ENCODE measurements at places on chromosomes 5 and 9. TPM values are rescaled to one million over a fixed set of nuclear protein-coding genes. Genes with fewer than 3 reads are reported as not detected.
A peak's percentile ranks its signal among the peaks of the same experiment; 100 is the strongest.

DNA sequence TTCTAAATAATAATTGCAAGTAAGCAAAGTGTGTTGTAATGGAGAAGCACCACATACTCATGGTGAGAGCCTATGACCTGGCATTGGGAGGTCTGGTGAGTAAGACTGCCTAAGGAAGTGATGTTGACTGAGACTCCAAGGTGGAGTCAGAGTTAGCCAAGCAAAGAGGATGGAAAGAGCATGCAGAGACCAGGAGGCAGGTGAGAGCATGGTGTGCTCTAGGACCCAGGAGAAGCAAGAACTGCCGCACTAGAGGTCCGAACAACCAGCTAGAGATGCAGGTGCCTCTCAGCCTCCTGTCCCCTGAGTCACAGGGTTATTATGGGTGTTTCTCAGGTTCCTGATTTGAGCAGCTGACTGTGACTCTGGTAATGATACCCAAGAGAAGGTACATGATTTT is 27.3 kb downstream of the ANP32B start:
- DNase-seq, result no peak

DNA sequence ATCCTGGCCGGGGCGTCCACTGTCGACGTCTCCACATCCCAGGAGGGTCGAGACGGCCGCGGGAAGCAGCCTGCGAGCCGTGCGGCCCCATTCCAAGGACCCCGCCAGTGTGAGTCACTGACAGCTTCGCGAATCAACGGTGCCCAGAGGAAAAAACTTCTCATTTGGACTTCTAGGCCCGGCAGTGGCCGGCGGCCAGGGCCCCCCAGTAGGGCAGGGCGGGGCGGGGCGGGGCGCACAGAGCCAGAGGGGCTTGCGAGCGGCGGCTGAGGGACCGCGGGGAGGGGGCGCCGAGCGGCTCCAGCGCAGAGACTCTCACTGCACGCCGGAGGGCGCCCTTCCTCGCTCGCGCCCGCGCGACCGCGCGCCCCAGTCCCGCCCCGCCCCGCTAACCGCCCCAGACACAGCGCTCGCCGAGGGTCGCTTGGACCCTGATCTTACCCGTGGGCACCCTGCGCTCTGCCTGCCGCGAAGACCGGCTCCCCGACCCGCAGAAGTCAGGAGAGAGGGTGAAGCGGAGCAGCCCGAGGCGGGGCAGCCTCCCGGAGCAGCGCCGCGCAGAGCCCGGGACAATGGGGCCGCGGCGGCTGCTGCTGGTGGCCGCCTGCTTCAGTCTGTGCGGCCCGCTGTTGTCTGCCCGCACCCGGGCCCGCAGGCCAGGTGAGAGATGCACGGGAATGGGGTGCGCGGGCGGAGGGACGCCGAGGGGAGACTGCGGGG is at the start of gene F2R:
Gene F2R, plus strand, starts transcription at position 391 of the 720 bp plus-strand sequence. Its CDS starts 182 bp downstream, at position 573.
- DNase-seq, result peak; percentile 36

DNA sequence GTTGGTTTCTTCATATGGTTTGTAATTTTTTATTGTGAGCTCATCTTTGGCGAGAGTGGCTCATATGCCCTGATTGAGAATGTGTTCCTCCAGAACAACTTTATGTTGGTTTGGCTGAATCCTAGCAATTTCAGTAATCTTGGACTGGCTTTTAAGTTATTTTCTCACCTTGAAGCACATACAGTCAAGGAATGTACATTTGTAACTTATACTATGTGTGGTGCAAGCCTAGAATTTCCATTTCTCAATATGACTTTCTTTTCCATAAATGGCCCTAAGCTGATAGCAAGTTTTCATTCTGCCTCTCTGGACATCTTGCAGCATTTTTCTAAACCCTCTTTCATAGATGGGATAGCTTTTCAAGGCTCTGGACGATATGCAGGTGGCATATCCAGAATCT is 247.5 kb downstream of the DOCK8 start:
- no peak for DNase-seq

GRCh38 chr9:1775230-1775629 is 239.9 kb upstream of the SMARCA2 start:
- no peak for DNase-seq

DNA sequence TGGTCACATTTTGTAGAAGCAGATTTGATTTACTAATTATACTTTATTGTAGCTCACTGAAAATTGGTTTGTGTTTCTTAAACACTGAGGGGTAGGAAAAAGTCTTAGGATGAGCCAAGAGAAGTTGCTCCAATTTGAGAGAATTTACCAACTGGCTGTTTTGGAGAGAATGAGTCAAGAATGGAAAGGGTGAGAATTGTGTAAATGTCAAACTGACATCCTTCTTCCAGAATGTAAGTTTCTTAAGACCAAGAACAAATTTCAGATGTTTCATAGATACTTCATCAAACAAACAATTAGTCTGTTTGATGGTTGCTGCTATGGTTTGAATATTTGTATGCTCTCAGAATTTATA is 106.2 kb upstream of the TXNDC8 start:
- DNase-seq, result no peak

DNA sequence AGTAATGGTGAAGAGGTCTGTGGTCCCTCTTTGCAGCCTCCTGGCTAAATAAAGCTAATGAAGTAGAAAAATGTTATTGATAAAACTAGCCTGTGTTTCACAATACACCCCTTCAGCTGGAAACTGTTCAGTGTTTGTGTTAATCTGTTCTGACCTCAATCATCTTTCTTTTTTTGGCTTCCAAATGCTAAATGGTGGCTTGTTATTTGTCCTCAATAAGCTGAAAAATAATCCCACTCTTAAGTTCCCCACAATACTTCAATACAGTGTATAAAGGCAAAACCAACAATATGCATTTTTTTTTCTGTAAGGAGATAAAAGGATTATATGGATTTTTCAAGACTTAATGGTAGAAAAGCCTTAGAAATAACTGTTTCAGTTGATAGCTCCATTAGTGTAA is 560.5 kb downstream of the TUSC1 start:
- no peak for DNase-seq

GRCh38 chr9:135340143-135340655 is 139.4 kb upstream of the PPP1R26 start:
- DNase-seq, result no peak

DNA sequence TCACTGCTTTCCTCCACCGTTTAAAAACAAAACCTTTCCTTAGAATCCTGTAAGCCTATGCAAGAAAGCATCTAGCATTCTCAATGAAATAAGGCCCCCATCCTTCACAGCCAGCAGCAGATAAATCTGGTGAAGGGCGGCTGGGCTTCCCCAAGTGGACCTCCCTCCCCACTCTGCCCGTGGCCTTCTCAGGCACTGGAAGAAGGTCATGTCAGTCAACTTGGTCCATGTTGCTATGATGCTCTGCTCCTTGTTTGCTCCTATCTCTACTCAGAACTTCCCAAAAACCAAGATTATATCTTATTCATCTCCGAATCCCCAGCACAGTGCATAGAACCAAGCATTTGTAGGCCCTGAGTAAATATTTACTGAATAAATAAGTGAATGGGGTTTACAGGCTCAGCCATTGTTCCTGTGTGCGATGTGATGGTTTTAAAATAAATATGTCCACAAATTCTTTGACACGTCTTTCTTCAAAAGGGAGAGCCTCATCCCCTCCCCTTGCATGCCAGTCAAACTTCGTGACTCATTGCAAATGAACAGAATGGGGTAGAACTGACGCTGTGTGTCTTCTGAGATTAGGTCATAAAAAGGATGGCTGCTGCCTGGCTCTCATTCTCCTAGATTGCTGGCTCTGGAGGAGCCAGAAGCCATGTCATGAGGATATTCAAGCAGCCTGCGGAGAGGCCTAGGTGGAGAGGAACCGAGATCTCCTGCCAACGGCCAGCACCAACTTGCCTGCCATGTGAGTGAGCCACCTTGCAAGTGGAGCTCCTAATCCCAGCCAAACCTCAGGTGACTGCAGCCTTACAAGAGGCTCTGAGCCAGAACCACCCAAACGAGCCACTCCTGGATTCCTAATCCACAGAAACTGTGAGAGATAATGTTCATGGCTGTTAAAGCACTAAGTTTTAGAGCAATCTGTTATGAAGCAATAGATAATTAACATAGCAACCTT is 70.5 kb downstream of the MED27 start:
- no peak for DNase-seq

DNA sequence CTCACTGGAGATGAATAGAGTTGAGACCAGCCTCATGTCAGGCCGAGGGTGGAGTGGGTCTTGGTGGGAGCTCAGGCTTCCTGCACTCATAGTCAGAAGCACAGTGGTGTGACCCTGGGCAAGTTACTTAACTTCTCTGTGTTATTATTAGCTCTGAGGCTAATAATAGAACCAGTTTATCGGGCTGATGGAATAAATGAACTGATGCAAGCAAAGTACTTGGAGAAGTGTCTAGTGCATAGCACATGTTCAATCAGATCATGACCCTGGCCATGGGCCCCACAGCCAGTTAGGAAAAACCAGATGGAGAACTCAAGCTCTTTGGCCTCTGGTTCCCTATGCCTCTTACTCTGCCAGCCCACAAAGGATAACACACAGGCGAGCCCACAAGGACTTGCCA is 45.3 kb upstream of the OSMR start:
- DNase-seq, result no peak

RANBP3L gene
- not detected for total RNA-seq

DROSHA gene
- 57.6 TPM for total RNA-seq

PCDHA13 gene
- total RNA-seq, result not detected

SWI5 gene
- 10.6 TPM for total RNA-seq

Measured in CD4-positive, CD25-positive, alpha-beta regulatory T cell (primary cell).